Osteocyte (in vitro differentiated cells): ENCODE measurements at places on chromosomes 12 and 14.

- DNase-seq, result no peak
Measured at GRCh38 chr12:88931598-88931997, 351.3 kb upstream of the KITLG start.

- DNase-seq, result no peak
Measured at GRCh38 chr14:86124328-86124727, 594.4 kb downstream of the FLRT2 start.

- no peak for DNase-seq
Measured at GRCh38 chr12:106296179-106296877, 6.2 kb upstream of the TCP11L2 start.

DNA sequence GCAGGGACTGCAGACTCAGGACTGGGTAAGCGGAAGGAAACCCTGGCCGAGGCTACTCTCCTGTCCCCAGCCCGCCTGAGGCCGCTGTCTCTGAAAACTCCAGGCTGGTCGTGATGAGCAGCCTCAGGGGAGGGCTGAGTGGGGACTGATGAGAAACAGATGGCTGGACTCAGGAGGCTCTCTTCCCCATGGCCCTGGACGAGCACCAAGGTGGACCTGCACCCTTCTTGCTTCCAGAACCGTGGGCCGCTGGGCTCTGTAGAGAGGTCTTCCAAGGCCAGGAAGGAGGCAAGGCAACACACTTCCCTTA lies 1.1 kb downstream of the TEX22 start:
- no peak for DNase-seq

- no peak for DNase-seq
Measured at GRCh38 chr12:55955800-55956508, 9.9 kb downstream of the PMEL start.

DNA sequence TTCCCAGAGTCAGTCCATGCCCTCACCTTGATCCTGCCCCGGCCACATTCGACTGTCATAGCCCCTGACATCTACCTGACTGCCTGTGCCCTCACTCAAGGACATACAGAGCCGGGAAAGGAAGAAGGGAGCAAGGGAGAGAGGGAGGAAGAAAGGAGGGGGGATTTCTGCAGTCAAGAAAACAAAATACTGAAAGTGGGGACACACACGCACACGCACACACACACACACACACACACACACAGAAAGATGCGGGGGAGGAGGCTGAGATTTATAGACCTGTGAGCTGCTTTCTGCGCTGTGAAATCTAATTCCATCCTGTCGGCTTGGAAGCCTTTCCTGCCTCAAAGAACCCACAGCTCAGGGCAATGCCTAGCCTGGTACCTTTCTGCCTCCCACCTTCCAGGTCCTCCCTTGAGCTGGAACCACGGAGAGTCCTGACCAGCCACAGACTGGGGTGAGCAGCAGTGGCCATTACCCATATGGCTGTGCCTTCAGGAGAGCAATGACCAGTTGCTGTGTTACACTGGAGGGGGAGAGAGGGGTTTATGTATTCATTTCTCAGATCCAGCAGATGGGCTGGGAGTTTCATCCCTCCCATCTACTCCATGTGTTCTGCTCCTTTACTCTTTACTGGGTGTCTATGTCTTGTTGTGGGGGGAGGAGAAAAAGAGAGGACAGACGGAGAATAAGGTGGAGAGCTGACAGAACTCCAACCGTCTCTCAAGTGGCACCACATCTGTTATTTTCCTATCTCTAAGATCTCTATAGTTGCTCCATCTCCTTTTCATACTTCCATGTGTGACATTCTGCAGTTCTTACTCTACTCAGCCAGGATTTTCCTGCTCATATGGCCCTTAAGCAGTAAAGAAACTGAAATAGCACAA lies 12.9 kb downstream of the C14orf93 start:
- no peak for DNase-seq

DNA sequence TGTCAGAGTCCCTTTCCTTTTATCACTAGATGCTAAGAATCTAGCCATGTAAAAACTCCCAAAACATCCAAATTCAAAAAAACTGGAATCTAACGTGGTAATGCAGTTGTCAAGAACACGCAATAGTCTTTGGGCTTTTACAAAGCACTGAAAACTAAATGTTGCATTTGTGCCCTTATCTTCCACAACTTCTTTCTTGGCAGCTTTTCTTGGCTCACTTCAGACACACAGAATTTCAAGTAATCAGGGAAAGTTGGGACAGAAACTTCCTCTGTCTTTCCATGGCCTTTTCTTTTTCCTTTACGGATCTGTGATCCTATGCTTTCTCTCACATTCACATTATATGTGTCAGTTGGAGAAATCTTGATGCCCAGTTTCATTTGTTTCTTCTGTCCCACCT lies 136.0 kb downstream of the CRADD start:
- DNase-seq, result no peak

DNA sequence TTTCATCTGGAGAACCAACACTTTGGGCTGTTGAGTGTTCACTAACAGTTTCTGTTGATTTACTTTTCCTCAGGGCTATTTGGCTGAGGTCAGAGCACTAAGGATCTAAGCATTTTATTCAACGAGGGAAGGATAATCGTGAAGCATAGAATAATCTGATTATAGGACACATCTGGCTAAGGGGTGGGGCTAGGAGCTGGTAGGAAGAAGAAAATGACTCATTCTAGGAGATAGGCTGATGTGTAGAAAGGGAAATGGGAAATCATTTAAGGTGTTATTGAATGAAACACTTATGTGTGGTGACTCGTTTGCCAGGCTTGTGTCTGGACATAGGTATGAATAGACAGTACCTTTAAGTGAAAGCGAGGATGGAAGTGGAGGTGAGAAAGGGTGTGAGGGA lies 167.2 kb downstream of the ETNK1 start:
- DNase-seq, result no peak

DNA sequence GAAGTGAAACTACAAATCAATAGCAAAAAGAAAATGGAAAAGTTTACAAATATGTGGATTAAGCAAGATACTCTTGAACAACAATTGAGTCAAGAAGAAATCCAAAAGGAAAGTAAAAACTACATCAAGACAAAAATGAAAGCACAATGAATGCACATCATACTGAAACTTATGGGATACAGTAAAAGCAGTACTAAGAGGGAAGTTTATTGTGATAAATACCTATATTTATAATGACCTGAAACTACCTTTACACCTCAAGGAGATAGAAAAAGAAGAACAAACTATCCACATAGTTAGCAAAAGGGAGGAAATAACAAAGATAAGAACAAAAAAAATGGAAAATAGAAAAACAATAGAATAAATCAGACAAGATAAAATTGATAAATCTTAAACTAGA lies 375.0 kb downstream of the TRHDE start:
- DNase-seq, result no peak

DNA sequence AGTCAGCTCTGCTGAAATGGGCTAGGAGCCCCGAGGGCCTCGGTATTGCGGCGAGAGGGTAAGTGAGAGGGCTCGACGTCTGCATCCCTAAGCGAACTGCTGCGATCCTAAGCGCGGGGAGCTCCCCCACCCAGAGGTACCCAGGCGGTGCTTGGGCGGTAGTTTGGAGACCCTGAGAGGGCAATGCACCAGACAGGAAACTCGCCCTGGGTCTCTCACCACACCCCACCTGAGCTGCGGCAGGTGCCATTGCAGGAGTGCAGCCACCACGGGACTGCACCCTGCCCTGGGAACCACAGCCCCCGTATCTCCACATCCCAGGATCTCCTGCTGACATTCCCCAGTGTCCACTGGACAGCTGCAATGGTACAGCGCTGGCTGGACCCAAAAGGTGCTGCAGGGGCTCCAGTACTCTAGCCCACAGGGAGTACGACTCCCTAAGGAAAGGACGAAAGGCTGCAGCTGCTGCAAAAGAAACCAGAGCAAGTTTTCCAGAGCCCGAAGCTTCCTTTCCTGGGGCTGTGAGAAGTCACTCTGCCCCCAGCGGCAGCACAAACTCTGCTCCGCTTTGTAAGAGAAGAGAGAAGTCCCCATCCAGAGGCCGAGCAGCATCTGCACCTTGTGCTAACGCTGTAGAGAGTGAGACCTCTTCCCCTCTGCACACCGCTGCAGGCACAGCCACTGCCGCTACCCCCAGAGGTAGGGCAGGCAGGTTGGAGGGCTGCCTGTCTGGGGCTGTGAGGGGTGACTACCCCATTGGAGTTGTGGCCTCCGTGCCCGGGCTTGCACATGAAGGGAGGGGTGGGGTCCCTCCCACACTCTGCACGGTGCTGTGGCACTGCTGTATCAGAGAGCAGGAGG lies 31.1 kb upstream of the MON2 start:
- DNase-seq, result no peak

DNA sequence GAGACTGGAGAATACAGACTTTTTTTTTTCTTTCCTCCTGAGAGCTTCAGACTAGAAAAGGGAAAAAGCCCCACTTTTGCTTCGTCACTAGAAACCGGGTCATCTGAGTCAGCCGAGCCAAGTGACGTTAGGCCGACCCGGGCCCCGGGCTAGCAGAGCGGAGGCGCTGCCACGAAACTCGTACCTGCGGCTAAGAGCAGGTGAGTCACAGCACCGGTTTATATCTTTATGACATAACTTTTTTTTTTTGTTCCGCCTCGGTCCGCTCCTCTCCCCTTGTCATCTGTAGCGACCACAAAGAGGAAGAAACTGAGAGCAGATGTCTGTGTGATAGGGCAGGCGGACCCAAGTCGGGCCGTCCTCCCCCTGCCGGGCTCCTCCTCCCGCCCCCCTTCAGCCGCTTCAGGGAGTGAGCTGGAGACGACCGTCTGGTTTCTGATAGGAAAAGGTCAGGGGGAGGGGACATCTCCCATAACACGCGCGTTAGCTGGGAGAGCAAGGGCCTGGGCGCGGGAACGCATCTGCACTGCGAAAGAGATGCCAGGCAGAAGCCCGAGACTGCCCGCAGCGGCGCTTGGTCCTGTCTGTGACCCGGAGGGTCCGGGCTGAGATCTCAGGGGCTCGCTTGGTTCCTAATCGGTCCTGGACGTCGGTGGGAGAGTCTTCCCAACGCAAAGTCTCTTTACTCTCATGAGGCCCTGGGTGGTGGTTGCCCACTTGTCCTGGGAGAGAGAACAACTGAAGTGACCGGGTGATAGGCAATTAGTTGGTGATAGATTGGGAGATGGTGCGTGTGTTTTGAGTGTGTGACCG lies 586 bp downstream of the TTC6 start:
- DNase-seq, result no peak

GRCh38 chr12:72261885-72262284 lies 10.3 kb upstream of the TRHDE start:
- no peak for DNase-seq

DNA sequence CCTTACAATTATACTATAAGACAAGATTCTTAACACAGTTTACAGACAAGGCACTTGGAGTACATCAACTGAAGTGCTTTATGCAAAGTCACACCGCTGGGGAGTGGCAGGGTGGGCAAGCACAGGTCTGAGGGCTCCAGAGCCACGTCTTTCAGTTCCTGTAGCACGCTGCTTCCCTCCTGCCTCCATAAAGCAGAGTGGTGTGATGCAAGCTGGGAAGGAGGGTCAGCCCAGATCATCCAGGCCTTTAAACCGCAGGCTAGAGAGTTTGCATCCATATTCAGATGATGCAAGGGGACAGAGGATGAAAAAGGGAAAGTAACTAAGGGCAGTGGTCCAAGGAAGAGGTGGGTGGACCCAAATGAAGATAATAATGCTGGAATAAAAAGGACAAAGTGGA lies 132.6 kb downstream of the ITPR2 start:
- DNase-seq, result no peak

DNA sequence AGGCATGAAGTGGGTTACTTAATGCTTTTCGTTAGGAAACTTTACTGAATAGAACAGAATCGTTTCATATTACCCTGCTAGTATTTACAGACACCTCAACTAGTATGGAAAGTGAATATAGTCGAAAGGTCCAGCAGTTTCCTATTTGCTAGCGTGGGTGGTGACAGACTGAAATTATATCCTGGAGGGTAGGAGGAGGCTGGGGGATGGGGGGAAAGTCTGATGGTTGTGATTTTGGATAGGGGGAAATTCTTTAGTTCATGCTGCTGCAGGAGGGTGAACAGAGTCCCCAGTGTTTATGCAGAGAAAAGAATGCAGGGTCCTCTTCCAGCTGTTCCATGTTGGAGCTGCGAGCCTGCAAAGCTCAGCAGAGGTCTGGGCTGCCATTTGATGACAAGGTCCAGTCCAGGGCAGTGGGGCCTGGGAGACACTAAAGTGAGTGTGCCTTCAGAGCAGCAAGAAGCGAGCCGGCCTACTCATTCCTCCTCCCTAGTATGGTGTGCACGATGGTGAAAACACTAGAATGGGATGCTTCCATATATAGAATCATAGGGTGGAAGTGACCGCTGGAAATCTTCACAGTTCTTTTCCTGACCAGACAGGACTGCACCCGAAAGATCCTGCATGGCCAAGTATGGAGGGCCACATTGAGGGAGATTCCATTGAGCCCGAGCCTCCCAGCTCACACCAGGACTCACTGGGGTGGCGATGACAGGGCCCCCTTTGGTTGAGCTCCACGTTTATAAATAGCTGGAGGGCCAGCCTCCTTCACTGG lies 2.1 kb downstream of the SAMD4A start:
- no peak for DNase-seq

DNA sequence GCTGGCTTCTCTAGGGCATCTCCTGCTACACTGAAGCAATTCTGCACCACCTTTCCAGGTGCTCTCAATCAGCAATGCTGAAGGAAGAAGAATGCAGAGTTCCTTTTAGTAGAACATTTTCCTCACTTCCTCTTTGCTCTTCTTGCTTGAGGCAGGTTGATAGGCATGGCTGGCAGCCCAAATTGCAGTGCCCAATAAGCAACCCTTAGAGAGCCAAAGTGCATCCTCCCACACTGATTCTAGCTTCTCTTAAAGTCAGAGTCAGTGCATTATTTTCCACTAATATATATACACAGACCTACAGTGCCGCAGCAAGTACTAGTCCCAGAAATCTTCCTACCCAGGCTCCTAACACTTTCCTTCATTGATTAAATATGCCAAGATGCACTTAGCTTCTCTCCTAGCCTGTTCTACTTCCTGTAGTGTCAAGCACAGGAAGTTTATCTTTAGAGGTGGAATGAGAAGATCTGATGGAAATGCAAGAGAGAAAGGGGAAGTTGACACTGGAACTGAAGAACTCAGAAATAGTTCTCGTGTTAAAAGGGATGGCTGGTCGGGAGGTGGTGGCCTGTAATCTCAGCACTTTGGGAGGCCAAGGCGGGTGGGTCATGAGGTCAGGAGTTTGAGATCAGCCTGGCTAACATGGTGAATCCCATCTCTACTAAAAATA lies 132.7 kb downstream of the SSPN start:
- DNase-seq, result no peak

- no peak for DNase-seq
Measured at GRCh38 chr14:80575763-80576162, 364.5 kb upstream of the DIO2 start.

- DNase-seq, result no peak
Measured at GRCh38 chr14:104011824-104012517, 69.6 kb upstream of the RD3L start.

GRCh38 chr14:51704545-51704944 lies 52.8 kb downstream of the FRMD6 start:
- DNase-seq, result no peak

DNA sequence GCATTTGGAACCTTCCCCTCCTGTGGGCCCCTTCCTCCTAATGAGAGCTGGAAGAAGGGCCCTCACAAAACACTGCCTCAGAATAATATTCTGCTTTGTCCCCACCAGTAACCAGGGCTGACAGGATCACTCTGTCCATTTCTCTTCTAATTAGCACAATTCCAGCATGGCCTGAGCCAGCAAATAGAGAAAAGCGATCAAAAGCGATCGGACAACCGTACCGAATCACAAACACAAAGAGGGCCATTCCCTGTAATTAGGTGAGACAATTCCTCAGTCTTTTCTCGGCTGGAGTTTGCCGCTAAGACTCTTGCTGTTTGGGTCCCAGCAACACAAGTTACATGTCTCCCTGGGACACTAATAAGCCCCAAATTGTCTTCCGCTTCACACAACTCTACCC lies 35.6 kb upstream of the VSX2 start:
- no peak for DNase-seq

GRCh38 chr14:37115406-37115805 lies 57.0 kb downstream of the SLC25A21 start:
- no peak for DNase-seq
